ENCODE measurements at places on chromosomes 3 and 15. TPM values are rescaled to one million over a fixed set of nuclear protein-coding genes. Genes with fewer than 3 reads are reported as not detected.

DNA sequence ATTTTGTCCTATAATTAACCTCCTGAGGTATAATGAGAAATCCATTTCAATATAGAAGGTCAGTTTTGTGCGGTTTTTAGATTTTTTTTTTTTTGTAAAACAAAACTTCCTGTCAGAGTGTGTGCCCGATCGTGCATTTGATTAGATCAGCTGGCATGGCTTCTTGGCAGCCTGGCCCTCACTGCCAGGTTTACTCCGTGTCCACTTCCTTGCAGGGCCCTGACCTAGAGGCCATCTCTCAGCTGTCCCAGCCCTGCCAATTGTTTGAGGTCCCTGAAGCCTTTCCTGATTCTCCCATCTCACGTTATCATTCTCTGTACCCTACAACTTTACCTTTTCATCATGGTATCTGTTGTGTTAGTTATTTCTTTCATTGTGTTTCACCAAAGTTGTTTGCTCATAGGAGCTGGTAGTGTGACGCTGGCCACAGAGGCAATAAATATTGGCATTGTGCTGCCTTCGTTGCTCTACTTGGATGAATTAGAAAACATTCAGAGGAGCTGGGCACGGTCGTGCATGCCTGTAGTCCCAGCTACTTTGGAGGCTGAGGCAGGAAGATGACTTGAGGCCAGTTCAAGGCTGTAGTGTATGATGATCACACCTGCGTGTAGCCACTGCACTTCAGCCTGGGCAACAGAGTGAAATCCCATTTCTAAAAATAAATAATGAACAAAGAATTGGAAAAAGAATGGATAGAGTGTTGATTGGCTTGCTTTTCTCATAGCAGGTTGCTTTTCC, 202.0 kb downstream of the GHSR start:
- no peak for DNase-seq

GRCh38 chr3:38578551-38578950, 70.9 kb downstream of the SCN5A start:
- DNase-seq = no peak

KCNAB1 gene
- total RNA-seq = not detected

- DNase-seq = no peak
These were observed 15.1 kb downstream of the CXCR6 start for GRCh38 chr3:45958321-45958791.

DNA sequence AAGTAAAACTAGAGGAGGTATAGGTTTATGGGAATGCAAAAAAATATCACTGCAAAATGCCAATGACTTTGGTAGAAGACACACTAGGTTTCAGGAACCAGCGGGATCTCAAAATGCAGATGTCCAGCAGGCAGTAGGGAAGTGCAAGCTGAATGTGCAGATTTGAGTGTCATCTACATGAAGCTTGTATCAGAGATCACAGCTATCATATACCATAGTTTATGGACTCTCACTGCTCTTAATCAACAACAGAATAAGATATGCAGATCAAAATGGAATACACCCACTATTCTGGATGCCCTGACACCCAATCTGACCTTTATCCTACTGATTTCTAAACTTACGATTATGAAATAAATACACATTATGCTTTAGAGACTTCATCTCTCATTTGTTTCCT, 27.7 kb downstream of the TMCC1 start:
- DNase-seq = no peak

DPH6 gene
- total RNA-seq = 10.8 TPM
